ENCODE measurements at places on chromosomes 13 and 19.

- DNase-seq: no peak
These were observed 24.4 kb upstream of the NMRK2 start for GRCh38 chr19:3908266-3909054.

GRCh38 chr13:62710787-62711186 is 1295.1 kb upstream of the PCDH20 start:
- DNase-seq: no peak

- no peak for DNase-seq
These were observed 117.7 kb downstream of the STK24 start for GRCh38 chr13:98459171-98459681.

- no peak for DNase-seq
These were observed 23.5 kb upstream of the MYDGF start for GRCh38 chr19:4693471-4694121.

- DNase-seq: no peak
These were observed 680.8 kb downstream of the LIG4 start for GRCh38 chr13:107534548-107534947.

DNA sequence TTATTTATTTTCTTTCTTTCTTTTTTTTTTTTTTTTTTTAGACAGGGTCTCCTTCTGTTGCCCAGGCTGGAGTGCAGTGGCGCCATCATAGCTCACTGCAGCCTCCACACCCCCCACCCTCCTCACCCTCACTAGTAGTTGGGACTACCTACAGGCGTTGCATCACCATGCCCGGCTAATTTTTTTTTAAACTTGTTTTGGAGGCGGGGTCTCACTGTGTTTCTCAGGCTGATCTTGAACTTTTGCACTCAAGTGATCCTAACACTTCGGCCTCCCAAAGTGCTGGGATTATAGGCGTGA is 33.6 kb downstream of the GJA3 start:
- no peak for DNase-seq

- DNase-seq: no peak
These were observed at the start of gene IL4I1 for GRCh38 chr19:49896863-49897621. Gene IL4I1 (minus strand): TSS chr19:49896887. CDS start chr19:49896160, 727 bp downstream.

- DNase-seq: peak; percentile 11
These were observed 30.4 kb upstream of the IRS2 start for GRCh38 chr13:109816808-109817203.

GRCh38 chr19:16446108-16446723 is 25.6 kb downstream of the EPS15L1 start:
- DNase-seq: no peak

DNA sequence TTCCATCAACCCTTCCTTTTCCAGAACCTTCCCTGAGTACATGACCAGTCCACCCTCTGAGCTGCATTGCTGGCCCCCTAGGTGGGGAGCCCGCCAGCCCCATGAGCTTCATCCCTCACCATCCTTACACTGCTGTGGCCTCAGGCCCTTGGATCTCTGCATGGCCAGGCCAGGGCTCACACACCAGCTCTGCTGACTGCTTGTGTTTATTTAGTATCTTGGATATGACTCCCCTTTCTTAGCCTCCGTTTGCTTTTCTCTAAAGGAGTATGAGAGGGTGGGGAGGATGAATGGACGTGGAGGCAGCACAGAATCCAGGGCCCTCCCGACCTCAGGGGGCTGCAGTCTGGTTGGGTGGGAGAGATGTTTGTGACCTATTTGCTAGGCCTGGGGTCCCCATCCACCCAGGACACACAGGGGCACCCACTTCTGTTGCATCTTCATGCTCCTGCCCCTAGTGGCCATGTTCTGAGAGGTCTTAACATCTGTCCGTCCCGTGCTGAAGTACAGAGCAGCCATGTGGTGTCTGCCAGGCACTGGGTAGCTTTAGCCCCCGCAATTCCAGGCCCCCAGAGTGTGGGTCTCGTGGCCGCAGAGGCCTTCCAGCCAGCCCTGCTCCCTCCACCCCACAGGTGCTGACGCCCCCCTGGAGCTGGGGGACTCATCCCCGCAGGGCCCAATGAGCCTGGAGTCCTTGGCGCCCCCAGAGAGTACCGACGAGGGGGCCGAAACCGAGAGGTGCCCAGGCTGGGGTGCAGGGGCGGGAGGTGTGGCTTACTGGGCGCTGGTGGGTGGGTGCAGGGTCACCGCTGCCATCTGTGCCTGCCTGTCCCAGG is 13.0 kb downstream of the ARHGEF1 start:
- DNase-seq: peak; percentile 64

GRCh38 chr13:36370108-36370429 is 23.9 kb upstream of the SPART start:
- DNase-seq: no peak

- no peak for DNase-seq
These were observed 361.5 kb downstream of the OXGR1 start for GRCh38 chr13:96632536-96633320.

DNA sequence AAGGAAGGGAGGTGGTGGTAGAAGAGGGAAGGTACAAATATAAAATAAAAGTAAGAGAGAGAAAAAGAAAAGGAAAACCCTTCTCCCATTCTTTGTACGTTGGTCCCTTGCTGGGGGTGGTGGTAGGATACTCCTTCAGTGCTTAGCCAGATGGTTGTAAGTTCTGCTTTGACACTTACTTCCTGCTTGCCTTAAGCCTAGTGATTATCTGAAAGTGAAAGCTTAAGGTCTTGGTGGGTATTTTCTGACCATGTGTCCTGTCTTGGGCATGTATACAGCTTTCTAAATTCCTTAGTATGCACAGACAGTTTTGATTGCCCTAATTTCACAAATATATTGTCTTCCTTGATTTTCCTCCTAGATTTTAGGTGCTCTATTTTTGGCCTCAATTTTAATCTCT is 314.8 kb downstream of the PCDH17 start:
- no peak for DNase-seq

DNA sequence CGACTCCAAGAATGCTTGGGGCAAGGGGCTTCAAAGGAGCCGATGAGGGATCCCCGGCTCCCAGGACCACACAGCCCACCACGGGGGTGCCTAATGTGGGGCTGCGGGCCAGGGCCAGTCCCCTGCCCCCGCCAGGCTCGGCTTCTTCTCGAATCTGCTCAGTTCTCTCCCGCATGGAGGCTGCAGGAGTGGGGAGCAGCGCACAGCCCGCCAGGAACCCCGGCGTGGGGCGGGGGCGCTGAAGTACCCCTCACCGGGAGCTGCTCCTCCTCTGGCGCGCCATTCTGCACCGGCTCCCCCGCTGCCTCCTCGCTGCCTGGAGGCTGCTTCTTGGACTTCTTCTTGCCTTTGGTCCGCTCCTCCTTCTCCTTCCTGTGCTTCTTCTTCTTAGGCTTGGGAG is 14.7 kb downstream of the IZUMO4 start:
- DNase-seq: no peak

DNA sequence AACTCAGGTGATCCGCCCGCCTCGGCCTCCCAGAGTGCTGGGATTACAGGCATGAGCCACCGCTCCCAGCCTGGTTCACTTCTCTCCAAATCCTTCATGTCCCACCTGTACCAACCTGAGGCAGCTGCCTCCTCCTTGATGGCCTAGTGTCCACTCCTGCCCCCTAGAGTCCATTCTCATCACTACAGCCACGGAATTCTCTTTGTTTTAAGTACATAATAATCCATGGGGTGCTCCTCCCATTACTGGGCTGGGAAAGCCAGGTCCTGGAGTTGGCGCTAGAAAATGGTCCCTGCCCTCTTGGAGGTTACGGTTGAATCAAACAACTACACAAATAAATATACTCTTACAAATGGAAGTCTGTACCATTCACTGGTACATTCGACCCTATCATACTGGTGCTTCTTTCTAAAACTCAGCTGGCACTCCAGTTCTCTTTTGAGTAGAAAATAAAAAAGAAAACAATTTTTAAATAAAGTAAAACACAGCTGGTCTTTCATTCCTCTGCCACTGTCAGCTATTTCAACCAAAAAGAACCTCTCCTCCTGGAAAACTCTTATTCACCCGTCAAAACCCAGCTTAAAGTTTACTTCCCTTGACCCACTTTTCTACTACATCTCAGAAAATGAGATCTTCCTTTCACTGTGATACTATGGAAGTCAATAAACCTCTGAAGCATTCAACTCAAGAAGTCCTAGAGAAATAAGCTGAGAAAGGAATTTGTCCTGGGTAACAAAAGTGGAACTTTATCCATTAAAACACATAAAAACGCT is 22.4 kb upstream of the ARHGEF18 start:
- DNase-seq: peak; percentile 93

DNA sequence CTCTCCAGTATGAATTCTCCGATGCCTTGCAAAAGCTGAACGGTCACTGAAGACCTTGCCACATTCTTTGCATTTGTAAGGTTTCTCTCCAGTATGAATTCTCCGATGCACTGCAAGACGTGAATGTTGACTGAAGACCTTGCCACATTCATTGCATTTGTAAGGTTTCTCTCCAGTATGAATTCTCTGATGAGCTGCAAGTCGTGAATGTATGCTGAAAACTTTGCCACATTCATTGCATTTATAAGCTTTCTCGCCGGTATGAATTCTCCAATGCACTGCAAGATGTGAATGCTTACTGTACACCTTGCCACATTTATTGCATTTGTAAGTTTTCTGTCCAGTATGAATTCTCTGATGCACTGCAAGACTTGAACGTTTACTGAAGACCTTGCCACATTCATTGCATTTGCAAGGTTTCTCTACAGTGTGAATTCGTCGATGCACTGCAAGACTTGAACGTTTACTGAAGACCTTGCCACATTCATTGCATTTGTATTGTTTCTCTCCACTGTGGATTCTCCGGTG is 20.0 kb upstream of the ZNF841 start:
- no peak for DNase-seq

GRCh38 chr13:22428188-22428828 is 752.5 kb upstream of the SGCG start:
- DNase-seq: no peak

GRCh38 chr19:40803857-40804782 is 5.1 kb downstream of the EGLN2 start:
- peak; percentile 56 for DNase-seq

DNA sequence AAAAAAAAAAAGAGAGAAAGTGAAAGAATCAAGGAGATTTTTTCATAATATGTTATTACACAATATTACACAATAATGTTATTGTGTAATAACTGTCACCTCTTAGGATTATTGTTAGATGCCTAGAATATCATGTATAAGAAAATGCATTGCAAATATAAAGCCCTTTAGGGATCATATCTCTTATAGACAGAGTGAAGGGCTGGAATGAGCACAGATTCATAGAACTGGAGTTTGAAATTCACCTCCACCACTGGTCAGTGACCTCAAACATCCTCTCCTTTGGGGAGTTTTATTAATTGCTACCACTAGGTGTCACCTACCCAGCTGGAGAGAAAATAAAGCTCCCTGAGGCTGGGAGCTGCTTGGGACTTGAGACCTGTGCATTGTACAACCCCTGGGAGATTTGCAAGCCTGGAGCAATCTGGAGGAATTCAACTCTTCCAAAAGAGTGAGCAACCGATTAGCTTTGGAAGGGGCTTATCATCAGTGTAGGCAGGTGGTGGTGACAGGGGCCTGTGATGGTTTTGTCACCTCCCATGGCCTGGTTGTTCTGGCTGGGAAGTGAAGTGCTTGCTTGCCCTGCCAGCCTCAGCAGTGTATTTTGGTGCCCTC is 30.3 kb upstream of the FRY start:
- DNase-seq: peak; percentile 74

GRCh38 chr19:7904074-7905020 is 670 bp downstream of the MAP2K7 start:
- peak; percentile 49 for DNase-seq

DNA sequence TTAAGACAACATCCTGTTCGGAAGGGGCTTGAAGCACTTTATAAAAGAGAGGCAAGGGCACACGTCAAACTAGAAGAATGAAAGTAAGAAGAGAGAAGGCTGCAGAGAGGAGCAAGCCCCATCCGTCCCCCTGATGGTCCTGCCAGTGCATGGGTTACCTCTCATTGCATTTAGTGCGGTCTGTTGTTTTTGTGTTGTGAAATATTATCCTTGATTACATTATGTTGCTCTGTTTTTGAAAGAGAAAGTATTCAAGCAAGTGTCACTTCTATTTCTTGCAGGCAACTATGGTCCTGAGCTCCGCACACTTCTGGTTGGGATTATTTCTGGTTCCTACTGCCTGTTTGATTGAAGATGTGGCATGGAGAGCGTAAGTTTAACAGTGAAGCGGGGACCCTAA is 90.5 kb downstream of the SHISA2 start:
- no peak for DNase-seq

- DNase-seq: peak; percentile 64
These were observed 375.7 kb upstream of the SPRY2 start for GRCh38 chr13:80716610-80717081.

DNA sequence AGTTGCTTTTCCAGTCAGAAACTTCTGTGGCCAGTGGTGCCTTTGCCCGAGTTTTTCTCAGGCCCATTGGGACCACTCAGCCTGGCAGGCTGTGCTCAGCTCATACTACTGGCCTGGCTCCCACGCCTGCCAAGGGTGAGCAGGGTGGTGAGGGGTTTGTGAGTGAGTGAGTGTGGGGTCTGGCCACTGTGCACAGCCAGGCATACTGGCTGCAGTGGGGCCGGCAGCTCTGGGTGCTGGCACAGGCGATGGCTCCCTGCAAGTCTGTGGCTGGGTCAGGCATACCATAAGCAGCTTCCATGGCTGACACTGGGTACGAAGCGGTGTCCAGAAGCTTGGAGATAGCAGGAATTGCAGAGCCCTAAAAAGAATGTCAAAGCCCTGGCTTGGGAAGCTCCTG is 161.0 kb downstream of the SLITRK6 start:
- DNase-seq: no peak

- no peak for DNase-seq
These were observed 152.8 kb downstream of the TM9SF2 start for GRCh38 chr13:99654076-99654475.

DNA sequence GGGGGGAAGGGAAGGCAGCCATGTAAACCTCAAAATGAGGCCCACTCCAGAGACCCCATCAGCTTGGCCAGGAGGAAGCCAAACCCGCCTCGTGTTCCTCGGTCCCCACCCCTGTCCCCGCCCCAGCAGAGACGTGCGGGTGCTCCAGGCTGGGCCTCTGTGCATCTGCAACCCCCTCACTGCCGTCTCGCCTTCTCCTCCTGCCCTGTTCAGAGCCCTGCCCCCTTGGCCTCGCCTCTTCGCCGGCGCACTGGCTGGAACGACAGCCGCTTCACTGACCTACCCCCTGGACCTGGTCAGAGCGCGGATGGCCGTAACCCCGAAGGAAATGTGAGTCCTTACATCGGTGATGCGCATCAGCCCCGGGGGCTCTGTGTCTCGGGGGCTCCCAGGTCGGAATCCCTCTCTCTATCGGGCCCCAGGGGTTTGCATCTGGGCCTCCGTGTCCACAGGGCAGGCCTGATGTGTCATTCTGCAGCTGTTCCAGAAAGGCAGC is 32.2 kb downstream of the TMEM161A start:
- DNase-seq: peak; percentile 73

DNA sequence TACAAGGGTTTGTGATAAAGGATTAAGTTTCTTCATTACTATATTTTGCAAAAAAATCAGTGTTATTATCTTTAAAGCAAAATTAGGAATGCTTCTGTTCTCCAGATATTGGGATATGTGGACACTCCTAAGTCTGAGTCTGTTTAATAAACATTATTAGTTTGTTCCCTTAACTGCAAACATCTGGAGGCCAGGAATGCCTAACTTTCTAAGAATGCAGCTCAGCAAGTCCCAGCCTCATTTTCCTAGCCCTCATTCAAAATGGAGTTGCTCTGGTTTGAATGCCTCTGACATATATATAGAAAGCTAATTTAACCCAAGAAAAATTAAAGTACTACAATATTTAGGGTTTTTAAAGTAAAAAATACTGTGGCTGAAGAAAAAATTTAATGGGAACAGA is 33.6 kb upstream of the EDNRB start:
- peak; percentile 13 for DNase-seq

GRCh38 chr13:83881917-83882605 is at the start of gene SLITRK1:
Gene SLITRK1 (minus strand): TSS chr13:83882474. CDS start chr13:83881507, 967 bp downstream.
- peak; percentile 96 for DNase-seq
